Colonic mucosa (tissue), 4 donors: ENCODE measurements at places on chromosomes 1 and 21.

DNA sequence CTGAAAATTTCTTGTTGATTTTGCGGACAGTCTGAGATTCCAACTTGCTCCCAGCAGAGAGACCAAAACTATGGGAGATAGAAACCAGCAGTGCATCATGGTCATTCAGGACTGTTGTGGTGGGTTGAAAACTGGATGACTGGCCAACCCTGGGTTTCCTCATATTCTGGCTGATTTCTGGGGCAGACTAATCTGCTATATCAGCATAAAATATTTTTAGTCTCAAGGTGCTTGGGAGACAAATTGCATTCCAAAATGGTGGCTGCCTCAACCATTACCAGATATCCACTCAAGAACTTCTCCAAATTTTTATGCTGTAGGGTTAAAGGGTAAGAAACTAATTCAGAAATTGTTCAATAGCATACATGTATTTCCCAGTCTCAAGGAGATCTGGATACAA, 434.0 kb downstream of the BRINP3 start:
- no peak for DNase-seq

DNA sequence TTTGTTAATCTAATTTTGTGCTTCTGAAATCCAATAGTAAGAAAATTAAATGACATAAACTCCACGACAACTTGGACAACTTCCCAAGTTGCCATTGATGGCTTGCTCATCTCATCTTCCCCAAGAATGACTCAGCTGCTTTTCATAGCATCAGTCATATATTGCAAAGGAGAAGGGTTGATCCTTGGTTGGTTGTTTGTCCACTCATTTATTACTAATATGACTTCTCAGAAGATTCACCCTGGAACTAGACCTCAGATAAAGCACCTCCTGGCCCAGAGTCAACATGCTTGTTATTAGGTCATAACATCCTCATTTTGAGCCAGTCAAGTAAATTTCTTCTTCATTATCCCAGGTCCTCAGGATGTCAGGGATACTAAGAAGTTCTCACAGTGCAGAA, 2.3 kb upstream of the LCE3D start:
- DNase-seq, result no peak

DNA sequence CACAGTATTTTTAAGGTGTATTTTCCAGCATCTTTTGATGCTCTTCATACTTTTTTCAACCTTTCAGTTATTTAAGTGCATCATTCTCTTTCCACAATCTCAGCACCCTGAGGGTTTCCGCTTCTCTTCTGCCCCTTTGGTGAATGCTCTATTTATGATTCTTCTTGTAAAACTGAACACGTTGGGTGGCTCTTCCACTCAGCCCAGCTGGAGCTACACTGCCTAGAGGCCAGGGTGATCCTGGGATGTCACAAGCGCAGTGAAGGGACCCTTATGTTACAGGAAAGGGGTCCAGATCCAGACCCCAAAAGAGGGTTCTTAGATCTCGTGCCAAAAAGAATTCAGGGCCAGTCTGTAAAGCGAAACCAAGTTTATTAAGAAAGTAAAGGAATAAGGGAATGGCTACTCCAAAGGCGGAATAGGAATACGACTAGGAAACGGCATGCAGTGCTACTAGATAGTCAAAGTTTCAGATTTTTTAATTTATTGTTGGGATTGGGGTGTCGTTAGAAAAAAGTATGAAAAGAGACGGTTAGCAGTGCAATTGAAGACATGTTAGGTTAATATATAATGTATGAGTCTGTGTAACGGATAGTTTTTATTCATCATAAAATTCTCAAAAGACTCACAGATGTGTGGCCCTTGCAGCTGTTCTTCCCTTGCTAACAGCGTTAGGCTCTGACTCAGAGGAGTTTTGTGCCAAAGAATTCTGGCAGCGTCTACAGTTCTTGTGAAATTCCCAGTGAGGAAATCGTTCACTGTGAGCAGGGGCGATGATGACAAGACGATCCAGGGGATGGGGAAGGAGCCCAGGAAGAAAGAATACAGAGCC, 14.4 kb upstream of the ERVH48-1 start:
- DNase-seq, result peak; percentile 67

- DNase-seq, result no peak
Measured at GRCh38 chr1:88980870-88981269, 11.6 kb downstream of the KYAT3 start.

DNA sequence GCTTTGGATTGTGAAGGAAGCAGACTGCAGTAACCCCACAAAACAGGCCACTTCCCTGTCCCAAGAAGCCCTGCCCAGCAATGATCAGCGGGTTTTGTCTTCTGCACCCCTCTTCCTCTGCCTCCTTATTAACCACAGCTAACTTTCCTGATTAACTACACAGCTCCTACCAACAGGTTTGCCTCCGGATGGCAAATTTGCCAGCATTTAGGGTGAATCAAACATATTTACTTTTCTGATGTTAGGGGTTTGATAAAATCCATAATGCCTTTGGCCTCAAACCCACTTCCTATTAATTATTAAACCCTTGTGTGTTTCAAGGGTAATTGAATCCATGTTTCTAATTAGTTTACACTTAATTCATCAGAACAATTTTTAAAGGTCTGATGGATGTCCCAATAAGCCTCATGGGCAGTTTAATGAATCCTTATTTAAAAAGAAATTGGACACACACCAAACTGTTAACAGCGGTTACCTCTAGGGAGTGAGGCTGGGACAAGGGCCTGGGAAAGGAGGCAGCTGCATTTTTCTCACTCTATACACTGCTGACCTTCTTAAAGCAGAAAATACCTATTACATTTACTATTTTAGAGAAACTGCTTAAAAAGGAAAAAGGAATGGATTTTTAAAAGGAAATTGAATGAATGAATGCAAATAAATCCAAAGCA, 91.9 kb downstream of the CSMD2 start:
- DNase-seq, result no peak

DNA sequence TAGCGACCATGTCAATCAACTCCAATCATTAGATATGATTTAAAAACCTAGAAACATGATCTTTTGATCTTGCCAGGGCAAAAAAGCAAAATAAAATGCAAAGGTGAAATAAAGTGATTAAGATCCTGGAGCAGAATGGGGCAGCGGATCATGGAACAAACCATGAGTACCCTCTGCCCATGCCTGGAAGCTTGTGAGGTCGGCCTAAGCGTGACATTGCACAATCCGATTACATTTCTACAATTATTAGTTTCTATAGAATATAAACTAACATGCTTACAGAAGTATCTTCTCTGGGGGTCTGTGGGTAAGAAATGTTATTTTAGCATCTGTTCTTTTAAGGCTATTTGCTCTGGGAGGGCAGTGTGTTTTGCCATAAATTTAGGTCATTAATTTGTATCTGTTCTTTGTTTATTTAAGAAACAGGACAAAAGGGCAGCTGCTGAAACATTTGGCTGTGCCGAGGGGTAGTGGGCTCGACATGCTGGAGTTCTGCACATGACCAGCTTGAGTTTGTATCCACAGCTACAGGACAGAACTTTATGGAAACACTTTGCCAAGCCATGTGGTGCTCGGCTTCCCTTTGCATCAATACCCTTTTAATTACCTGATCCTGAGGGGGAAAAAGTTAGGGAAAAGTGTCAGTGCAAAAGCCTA, 55.9 kb downstream of the ZBTB18 start:
- no peak for DNase-seq

- DNase-seq, result no peak
Measured at GRCh38 chr1:180365039-180365438, 135.0 kb downstream of the LHX4 start.

DNA sequence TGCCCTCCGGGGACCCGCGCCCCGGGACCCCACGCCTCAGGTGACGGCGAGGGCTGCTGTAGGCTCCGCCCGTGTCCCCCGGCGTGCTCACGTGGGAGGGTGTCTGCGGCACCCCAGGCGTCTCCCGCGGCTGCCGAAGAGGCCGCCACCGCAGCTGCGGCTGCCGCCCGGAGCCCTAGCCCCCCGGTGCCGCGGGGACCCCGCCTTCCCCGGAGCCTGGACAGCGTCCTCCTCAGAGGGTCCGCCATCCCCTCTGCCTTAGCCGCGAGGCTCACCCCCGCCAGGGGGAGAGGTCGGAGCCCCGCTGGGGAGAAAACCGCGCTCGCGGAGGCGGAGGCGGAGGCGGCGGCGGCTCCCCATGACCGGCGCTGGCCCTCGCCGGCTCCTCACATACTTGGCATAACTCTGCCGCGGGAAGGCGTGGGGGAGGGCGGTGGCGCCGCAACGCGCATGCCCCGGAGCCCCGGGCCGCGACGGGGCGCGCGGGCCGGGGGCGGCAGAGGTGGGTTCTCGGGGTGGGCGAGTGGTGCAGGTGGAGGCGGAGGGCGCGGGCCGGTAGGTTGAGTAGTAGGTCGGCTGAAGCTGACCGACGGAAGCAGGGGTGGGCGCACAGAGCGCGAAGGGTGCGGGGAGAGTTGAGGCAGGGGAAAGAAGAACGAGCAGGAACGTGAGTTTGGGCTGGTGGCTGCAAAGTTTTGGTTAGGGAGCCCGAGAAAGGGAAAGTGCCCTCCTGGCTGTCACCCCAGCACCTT, 700 bp upstream of the SYDE2 start:
- peak; percentile 77 for DNase-seq

GRCh38 chr1:19811206-19811851, 3.8 kb downstream of the RNF186 start:
- DNase-seq, result peak; percentile 72

GRCh38 chr1:15609631-15610030, 7.6 kb upstream of the DDI2 start:
- no peak for DNase-seq

DNA sequence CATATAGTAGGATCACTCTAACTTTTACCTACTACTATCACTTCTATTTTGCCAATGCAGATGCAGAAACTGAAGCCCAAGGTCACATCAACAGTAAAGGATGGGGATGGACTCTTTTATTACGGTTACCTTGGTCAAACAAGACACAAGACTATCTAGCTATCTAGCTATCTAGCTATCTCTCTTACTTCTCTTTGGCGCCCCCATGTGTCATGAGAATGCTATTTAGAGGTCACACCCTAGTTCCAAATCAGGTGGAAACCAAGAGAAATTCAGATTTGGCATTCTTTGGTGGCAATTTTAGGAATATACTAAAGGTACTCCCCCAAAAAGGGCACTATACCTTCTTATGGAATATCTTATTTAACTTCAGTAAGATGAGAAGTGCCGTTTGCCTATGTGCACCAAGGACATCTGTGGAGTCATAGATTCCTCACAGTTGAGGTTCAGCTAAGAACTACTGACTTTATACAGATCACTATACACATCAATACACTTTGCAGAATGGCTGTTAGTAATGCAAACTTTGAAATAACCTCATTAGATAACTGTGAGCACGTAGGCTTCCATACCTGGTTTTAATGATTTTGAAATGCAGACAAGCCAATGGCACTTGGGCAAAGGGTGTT, 6.7 kb downstream of the ZNF648 start:
- DNase-seq, result peak; percentile 73

DNA sequence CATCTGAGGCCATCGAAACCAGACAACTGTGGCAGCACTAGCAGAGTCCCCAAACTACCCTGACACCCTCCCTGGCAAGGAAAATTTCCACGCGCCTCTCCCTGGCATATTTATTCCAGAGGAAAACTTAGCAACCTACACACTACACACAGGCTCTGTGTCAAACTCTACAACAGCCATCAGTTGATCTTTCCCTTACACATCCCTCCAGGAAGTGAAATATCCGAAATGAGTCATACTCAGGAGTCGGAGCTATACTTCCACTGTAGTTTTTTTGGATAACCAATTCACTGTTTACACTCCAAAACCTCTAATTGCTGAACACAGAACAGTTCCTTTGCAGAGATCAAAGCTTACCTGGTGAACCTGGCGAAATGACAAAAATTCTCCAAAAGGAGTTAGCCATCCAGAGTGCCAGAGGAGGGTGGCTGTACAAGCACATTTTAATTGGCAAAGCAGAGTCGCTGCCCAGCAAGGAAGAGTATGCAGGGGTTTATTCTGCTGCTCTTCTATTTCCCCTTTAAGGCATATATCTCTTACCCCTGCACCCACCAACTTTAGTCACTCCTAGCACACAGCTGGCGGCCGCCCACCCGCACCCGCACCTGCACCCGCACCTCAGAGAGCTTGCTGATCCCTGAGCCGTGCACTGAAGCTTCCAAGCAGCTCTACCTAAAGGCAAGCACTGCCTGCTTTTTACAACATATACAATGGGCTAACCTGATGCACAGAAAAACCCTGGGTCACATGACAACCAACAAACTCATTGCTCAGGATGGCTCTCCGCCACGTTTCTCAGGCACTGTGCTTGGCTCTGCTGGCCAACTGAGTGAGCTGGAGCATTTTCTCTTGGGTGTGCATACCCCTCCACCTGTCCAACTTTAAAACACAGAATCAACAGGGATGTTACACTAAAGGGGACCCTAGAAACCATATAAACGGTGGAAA, 54.9 kb downstream of the CAPZB start:
- no peak for DNase-seq

DNA sequence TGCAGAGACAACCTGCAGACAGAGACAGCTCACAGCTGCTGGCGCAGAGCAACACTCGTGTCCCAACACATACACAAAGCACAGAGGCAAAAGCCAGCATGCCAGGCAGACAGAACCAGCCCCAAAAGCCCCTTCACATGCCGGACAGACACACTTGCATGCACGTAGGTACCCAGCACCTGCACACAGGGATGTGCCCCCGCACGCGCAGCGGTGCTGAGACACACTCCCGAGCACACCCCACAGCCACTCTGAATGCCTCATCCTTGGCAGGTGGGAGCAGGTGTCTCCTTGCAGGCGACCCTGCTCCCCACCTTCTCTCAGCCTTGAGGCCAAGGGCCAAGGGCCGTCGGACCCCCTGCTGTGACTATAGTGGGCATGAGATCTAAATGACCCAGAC, 41.2 kb upstream of the ZC3H12A start:
- DNase-seq, result no peak

DNA sequence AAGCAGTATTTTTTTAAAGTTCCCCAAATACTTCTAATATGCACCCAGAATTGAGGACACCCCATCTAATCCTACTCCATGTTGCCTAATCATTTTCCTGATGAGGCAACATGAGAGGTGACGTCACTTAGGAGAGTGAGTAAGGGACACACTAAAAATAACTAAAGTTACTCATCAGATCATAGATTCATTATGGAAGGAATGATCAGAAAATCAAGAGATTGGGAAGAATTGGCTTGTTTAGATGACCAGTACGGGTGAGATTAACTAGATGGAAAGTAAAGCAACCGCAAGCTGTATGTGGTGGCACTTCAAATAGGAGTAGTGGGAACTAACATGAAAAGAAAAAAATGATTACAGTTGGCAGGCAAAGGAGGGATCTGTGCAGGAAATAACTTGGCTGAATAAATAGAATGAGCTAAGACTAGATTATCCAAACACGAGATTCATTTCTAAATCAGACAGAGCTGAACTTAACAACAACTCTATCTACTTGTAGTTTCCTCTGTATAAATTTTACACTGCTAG, 61.4 kb upstream of the CXADR start:
- DNase-seq, result peak; percentile 18

DNA sequence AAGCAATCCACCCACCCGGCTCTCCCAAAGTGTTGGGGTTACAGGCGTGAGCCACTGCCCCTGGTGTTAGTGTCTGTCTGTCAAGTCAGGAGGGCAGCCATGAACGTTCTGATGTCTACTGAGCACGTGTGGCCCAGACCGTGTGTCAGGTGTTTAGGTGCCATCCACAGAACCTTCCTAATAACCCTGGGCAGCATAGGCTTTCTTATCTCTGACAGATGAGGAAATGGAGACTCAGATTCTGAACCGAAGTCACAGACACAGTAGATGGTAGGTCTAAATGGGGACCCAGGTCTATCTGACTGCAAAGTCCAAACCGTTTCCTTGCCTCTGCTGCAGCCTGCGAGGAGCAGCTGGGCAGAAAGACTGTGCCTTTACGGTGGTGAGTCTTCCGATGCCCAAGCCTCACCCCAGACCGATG, 622 bp upstream of the IL6R start:
- peak; percentile 34 for DNase-seq

- DNase-seq, result no peak
Measured at GRCh38 chr1:235588916-235589515, 60.6 kb downstream of the GNG4 start.
